Progenitor cell of endocrine pancreas (in vitro differentiated cells): ENCODE measurements at places on chromosomes 6 and 20. TPM values are rescaled to one million over a fixed set of nuclear protein-coding genes. Genes with fewer than 3 reads are reported as not detected.
A peak's percentile ranks its signal among the peaks of the same experiment; 100 is the strongest.

DNA sequence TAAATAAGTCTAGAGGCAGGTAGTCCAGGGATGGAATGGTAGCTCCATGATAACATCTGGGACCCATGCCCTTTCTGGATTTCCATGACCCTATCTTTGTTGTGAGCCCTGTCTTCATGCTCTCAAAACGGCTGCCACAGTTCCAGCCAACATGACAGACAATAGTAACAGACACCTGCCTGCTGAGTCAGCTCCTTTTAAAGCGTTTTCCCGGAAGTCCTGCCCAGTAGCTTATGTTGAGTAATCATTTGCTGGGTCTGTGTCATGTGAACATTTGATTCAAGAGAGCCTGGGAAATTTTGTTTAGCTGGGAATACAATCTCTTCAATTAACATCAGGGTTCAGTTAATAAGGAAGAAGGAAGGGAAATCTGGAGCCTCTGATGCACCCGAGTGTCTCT lies 262.2 kb upstream of the SULF2 start:
- H3K27me3 ChIP-seq, result peaks cover 9% of the 10 kb centered on the region
- H3K27ac ChIP-seq, result no peak overlapping the region
- H3K36me3 ChIP-seq, result no peaks in the 10 kb centered on the region
- H3K4me3 ChIP-seq, result no peak overlapping the region
- no peak for DNase-seq

DNA sequence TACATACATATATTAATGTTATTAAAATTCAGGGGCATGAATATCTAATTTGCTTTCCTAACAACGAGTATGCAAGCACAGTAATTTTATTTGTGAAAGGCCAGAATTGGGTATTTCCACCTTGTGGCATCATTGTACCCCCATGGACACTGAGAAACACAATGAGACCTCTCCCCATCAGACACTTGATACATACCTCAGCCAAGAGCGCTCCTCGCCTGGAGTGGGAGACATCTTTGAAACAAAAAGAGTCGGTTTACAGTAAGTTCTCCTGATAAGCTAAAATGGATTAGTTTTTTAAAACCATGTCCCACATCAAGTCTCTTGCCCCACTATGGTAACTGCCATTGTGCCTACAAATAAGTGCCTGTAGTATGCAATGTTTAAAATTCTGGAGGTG lies 2.1 kb downstream of the CNR1 start:
- H3K4me1 ChIP-seq, result peaks cover 28% of the 10 kb centered on the region
- peaks cover 16% of the 10 kb centered on the region for H3K27me3 ChIP-seq
- H3K4me3 ChIP-seq, result peak overlapping the region; percentile 87
- no peak for DNase-seq
- no peak overlapping the region for H3K27ac ChIP-seq

PNPLA1 gene
- total RNA-seq, result not detected in 2 replicates

DNA sequence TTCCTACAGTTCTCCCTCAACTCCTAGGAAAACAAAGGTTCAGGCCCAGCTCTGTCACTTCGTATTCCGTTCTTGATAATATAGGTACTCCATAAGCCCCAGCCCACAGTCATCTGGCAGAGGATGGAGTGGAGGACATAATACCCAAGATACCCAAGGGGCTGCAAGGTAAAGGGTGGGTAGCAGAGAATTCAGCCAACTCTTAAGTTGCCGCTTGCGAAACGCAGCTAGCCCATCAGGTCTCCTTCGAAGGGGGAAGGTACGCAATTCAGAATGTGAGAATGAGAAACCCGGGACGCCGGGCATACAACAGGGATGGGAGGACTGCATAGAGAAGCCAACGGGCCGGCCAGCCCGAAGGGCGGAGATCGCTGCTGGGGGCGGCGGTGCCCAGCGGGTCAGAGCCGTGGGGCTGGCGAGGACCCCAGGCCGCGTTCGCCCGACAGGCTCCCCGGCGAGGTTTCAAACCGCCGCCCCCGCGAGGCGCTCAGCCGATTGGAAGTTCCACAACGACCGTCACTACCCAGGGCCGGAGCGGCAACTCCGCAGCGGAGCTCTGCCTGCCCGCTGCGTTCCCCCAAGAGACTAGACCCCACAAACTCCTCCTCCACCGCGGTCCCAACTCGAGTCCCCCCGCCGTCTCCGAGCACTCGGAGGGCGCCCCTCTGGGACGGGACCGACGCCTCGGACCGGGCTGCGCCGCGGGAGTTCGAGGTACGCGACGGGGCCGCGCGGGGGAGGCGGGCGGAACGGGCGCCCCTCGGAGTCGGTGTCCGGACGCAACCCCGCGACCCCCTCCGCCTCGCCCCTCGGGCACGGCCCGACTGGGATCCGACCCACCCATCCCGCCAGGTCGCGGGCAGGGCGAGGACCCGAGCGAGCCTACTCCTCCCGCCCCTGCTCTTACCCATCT lies 911 bp downstream of the CDK19 start:
- H3K27ac ChIP-seq, result peak overlapping the region; percentile 100
- DNase-seq, result peak; percentile 40
- no peaks in the 10 kb centered on the region for H3K27me3 ChIP-seq
- H3K4me3 ChIP-seq, result peak overlapping the region; percentile 100

DNA sequence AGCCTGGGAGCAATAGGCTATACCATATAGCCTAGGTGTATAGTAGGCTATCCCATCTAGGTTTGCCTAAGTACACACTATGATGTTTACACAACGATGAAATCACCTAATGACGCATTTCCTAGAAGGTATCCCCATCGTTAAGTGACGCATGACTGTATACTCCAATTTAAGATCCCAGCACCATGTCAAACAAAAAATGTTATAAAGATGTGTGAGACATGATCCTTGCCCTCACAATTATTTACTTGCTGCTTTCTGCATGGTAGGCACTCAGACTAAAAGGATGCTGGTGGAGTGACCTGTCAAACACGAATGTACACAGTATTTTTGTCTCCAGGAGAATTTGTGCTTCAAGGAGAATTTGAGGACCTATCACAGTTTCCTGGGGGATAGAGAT lies 32.3 kb downstream of the SNAP25 start:
- DNase-seq, result no peak
- H3K27me3 ChIP-seq, result peaks cover 7% of the 10 kb centered on the region
- no peak overlapping the region for H3K4me3 ChIP-seq
- no peak overlapping the region for H3K27ac ChIP-seq
- no peaks in the 10 kb centered on the region for H3K36me3 ChIP-seq

DNA sequence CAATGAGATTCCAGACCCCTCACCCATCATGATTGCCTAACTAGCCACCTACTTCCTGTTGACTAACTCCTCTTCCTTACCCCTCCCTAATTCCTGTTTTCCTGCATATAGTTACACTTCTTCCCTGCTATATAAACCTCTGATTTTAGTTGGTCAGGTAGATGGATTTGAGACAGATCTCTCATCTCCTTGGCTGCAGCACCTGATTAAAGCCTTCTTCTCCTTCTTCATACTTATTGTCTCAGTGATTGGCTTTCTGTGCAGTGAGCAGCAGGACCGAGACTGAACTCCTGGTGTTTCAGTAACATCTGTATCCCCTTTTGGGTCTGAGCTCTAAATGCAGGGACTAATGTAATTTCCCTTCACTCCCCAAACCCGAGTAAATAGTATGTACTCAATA lies 51.7 kb upstream of the ATXN1 start:
- H3K36me3 ChIP-seq, result peaks cover 3% of the 10 kb centered on the region
- DNase-seq, result no peak
- H3K27me3 ChIP-seq, result no peaks in the 10 kb centered on the region
- H3K4me1 ChIP-seq, result no peaks in the 10 kb centered on the region
- no peak overlapping the region for H3K27ac ChIP-seq

GRCh38 chr6:137830511-137830911 lies 36.5 kb upstream of the TNFAIP3 start:
- no peak for DNase-seq
- no peaks in the 10 kb centered on the region for H3K4me1 ChIP-seq
- H3K4me3 ChIP-seq, result no peak overlapping the region
- no peaks in the 10 kb centered on the region for H3K36me3 ChIP-seq
- no peaks in the 10 kb centered on the region for H3K27me3 ChIP-seq
- no peak overlapping the region for H3K27ac ChIP-seq

C20orf141 gene
- not detected in 2 replicates for total RNA-seq

TMEM151B gene
- total RNA-seq, result 3.5 and 4.7 TPM in 2 replicates

DNA sequence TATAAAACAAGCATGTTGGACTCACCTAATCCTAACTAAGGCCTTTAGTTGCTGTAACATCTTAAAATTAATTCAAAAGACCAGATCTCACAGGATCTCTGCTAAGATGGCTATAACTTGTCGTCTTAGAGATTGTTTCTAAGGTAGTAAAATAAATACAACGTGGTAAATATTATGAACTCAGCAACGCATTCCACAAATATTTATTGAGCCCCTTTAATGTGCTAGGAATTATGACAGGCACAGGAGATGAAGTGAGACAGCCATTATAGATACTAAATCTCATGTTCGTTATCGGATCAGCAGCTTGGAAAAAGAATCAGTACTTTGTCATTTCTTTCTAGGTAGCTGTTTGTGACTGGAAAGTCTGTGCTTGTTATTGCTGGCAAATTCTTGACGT lies 20.9 kb upstream of the MCM3 start:
- H3K36me3 ChIP-seq, result no peaks in the 10 kb centered on the region
- no peak for DNase-seq
- H3K27me3 ChIP-seq, result peaks cover 7% of the 10 kb centered on the region
- H3K4me1 ChIP-seq, result peaks cover 35% of the 10 kb centered on the region
- no peak overlapping the region for H3K4me3 ChIP-seq
- H3K27ac ChIP-seq, result no peak overlapping the region

- no peak for DNase-seq
- no peak overlapping the region for H3K27ac ChIP-seq
- H3K36me3 ChIP-seq, result peaks cover 1% of the 10 kb centered on the region
- H3K27me3 ChIP-seq, result no peaks in the 10 kb centered on the region
- no peaks in the 10 kb centered on the region for H3K4me1 ChIP-seq
- no peak overlapping the region for H3K4me3 ChIP-seq
Measured at GRCh38 chr6:128192972-128193371, 292.1 kb upstream of the THEMIS start.

KCNK5 gene
- 2.0 and 2.3 TPM in 2 replicates for total RNA-seq

GRCh38 chr20:56656632-56657031 lies 27.5 kb downstream of the TFAP2C start:
- H3K36me3 ChIP-seq, result no peaks in the 10 kb centered on the region
- DNase-seq, result no peak
- no peak overlapping the region for H3K27ac ChIP-seq
- no peak overlapping the region for H3K4me3 ChIP-seq

DNA sequence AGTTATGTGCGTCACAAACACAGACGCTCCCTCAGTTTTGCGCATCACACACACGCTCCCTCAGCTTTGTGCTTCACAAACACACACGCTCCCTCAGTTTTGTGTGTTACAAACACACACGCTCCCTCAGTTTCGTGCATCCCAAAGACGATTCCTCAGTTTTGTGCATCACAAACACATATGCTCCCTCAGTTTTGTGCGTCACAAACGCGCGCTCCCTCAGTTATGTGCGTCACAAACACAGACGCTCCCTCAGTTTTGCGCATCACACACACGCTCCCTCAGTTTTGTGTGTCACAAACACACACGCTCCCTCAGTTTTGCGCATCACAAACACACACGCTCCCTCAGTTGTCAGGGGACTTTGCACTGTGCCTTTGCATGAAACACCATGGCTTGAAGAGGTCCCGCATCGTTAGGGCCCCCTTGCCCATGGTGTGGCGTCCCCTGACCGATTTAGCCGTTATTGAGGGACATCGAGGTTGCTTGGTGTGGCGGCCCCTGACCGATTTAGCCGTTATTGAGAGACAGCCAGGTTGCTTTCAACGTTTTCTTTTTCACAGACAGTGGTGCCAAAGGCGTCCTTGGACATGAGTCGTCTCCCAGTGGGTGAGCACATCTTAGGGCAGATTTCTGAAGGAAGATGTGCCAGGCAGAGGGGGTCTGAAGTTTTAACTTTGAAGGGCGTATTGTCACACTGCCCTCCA lies 28.1 kb upstream of the MYT1 start:
- H3K4me3 ChIP-seq, result no peak overlapping the region
- peaks cover 9% of the 10 kb centered on the region for H3K27me3 ChIP-seq
- peak overlapping the region; percentile 30 for H3K27ac ChIP-seq
- H3K36me3 ChIP-seq, result no peaks in the 10 kb centered on the region
- peaks cover 11% of the 10 kb centered on the region for H3K4me1 ChIP-seq
- no peak for DNase-seq

GRCh38 chr20:57283860-57284259 lies 17.4 kb upstream of the BMP7 start:
- no peak overlapping the region for H3K27ac ChIP-seq
- no peaks in the 10 kb centered on the region for H3K36me3 ChIP-seq
- no peak overlapping the region for H3K4me3 ChIP-seq
- H3K4me1 ChIP-seq, result peaks cover 28% of the 10 kb centered on the region

GRCh38 chr6:52208612-52209011 lies 22.4 kb downstream of the IL17A start:
- H3K27me3 ChIP-seq, result peaks cover 7% of the 10 kb centered on the region
- H3K4me3 ChIP-seq, result no peak overlapping the region
- no peak overlapping the region for H3K27ac ChIP-seq
- peaks cover 7% of the 10 kb centered on the region for H3K4me1 ChIP-seq
- no peak for DNase-seq
- no peaks in the 10 kb centered on the region for H3K36me3 ChIP-seq

SKIC2 gene
- total RNA-seq, result 97.9 and 103 TPM in 2 replicates

DNA sequence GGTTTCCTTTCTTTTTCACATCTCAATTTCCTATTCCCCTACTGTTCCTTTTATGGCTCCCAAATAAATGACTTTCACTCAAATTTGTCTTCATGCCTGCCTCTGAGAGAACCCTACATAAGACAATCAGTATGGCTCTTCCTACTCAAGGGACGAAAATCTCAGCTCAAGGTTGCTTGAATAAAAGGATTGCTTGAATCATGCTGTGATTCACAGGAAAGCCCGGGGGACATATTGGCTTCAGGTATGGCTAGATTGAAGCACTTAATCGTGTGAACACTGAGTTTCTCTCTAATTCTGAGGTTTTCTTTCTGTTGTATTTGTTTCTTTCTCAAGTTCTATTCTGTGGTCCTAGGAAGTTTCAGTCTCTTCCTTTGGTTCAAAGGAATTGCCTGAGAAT lies 140.3 kb upstream of the SULF2 start:
- H3K4me3 ChIP-seq, result no peak overlapping the region
- no peak overlapping the region for H3K27ac ChIP-seq
- DNase-seq, result no peak
- H3K27me3 ChIP-seq, result peaks cover 7% of the 10 kb centered on the region

DNA sequence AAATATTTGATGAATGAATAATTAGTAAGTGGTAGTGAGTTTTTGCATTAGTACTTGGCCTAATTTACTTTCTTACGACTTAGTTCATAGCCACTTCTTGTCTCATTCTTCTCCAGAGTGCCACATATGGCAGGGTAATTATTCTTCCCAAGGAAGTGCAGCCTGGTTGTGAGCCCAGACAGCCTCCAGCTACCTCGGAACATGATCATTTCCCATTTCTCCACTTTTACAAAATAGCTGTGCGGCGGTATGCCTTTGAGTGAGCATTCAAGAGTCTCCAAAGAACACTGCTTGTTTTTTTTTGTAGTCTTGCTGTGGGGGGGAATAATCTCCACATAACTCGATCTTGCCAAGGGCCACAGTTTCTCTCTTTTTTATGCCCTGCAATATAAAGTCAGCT lies 765.0 kb downstream of the HDGFL1 start:
- no peaks in the 10 kb centered on the region for H3K36me3 ChIP-seq
- H3K4me1 ChIP-seq, result peaks cover 3% of the 10 kb centered on the region
- no peak overlapping the region for H3K27ac ChIP-seq
- DNase-seq, result no peak
